ENCODE measurements at places on chromosomes 12 and 14.

DNA sequence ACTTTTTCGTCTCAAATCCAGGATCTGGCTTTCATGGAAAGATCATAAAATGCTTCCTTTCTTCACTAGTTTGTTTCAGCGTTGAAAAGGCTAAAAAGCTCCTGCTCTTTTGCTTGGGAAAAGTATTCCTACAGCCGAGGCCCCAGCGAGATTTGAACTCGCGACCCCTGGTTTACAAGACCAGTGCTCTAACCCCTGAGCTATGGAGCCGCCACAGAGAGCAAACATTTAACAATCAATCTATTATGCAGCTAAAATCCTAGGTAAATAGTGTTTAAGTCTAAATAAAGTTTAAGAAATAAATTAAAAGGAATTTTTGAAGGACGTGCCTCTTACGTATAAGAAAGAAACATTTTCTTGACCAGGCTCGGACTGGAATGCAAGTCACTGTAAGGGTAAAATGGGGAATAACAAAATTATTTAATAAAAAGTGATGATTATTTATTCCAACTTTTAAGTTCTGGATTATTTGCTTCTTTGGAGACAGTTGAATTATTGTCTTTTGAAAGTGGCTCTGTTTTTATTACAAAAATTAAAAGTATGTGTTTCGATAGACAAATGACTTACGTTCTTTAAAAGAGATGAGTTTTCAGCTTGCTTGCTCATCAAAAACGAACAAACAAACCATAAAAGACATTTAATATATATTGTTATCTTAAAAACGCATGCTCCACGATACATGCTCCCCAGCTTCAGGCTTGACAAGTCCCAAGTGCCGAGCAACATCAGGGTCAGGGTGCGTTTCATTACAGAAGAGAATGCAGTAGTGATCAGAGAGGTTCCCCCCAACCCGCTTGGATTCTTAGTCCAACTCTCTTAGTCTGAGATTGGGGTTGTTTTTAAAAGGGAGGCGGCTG is 10.2 kb downstream of the OR6S1 start:
- peak; percentile 26 for DNase-seq

GRCh38 chr14:66444271-66444927 is 41.8 kb upstream of the CCDC196 start:
- DNase-seq: no peak

- no peak for DNase-seq
Measured at GRCh38 chr12:68279227-68280054, 26.0 kb upstream of the IL22 start.

DNA sequence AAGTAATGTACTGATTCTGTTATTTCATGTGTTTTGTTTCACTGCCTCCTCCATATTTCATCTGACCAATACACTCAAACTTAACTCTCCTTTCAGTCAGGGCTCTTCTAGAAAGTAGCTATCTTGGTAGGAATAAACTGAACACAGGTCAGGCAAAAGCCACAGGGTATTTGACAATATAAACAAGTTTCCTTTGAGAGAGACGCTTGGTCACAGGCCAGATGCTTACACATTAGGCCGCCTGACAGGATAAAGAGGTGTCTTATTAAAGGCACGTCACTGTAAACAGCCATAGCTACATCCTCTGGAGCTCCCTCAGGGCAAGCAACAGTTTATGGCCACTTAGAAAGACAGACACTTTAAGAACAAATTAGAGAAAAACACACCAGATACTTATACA is 607.5 kb downstream of the SLC6A15 start:
- DNase-seq: no peak

DNA sequence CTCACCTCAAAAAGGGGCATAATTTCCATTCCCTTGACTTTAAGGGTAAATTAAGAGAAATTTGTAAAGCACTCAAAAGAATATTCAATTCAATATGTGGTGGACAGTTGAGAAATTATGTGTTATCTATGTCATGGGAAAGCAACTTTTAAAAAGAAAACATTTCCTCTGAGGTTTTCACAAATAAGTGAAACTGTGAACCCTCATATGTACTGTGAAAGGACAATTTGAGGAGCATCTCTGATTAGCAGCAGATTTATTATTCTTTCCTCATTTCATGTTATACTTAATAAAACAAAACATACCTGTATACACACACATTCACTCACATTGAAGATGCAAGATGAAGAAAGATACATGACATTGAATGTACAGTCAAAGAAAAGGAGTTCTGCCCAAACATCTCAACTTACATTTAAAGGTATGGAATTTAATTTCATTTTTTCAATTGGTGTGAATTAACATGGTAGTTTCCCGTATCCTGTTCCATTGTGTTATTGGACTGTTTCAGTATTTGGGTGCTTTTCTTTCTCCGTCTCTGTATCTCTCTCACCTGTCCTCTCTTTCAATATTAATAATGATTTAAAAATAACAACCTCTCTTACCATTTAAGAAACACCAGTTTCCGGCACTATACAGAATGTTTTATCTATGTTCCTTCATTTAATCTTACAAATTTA is at the start of gene KLRF1:
Gene KLRF1 (plus strand): TSS at position 273 of the 680 bp plus-strand sequence. CDS start 64 bp downstream, at position 337.
- no peak for DNase-seq

- no peak for DNase-seq
Measured at GRCh38 chr14:45249856-45250575, 3.0 kb downstream of the MIS18BP1 start.

GRCh38 chr12:71686658-71687025 is 760 bp downstream of the TMEM19 start:
- DNase-seq: no peak

- no peak for DNase-seq
Measured at GRCh38 chr12:100427078-100427477, 46.6 kb upstream of the NR1H4 start.

GRCh38 chr14:92780444-92781232 is 13.5 kb upstream of the GOLGA5 start:
- no peak for DNase-seq

DNA sequence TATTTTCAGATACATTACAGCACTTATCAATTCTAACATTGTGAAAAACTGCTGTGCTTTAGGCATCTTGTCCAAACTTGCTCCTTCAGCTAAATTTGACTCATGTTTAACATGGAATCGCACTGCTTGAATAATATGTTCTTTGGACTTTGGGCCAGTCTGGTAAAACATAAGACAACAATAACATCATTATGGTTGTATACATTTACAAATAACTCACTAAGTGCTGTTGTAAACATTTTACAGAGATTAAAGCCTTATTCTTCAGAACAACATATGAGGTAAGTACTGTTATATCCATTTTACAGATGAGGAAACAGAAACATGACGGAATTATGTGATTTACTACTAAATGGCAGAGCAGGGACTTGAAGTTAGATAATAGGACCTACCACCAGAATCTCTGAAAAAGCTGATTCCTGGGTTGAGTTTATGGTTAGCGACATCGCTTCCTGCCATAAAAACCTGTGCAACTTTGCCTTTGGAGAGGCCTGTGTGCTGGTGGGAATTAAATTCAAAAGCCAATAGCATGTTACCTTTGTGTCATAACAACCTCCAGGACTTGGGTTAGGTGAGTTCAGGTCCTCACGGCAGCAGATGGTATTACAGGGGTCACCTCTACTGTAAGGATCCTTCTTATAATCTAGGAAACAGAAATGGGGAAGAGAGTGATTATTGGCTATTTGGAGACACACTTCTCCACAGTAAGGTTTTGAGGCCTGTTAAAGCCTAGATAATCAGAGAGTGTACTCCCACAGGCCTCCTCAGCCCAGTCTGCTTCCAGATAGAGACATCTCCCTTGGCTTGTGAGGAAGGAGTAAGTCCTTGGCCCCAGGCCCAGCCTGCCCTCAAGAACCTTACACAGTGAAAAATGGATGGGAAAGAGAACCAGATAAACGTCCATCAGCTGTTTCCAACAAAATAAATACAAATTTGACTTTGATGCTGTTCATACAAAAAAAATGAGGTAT is 61.8 kb downstream of the PLBD1 start:
- DNase-seq: no peak

Data from NCI-H2171 (cell line).